A549 treated with CpdA at 1 μM for 4 hours (cell line): ENCODE measurements at places on chromosomes 11 and 22. TPM values are rescaled to one million over a fixed set of nuclear protein-coding genes. Genes with fewer than 3 reads are reported as not detected.

The FIBIN gene
- not detected in 5 replicates for total RNA-seq

The SLC35C1 gene
- 26.1 to 34.3 TPM (median 29.2 TPM) in 5 replicates for total RNA-seq

The HYLS1 gene
- total RNA-seq: 15.8 to 17.6 TPM (median 16.2 TPM) in 5 replicates

The CHCHD10 gene
- total RNA-seq: 75.0 to 180 TPM (median 165 TPM) in 5 replicates

The KCNK4 gene
- total RNA-seq: 0.07 to 0.24 TPM in 2 of 5 replicates, not detected in the others

The OR52I1 gene
- total RNA-seq: not detected in 5 replicates

The EXT2 gene
- 55.4 to 63.7 TPM (median 61.6 TPM) in 5 replicates for total RNA-seq

The TIGD3 gene
- 0.72 to 1.1 TPM (median 0.91 TPM) in 5 replicates for total RNA-seq
